ENCODE measurements at places on chromosomes 2 and 18.

DNA sequence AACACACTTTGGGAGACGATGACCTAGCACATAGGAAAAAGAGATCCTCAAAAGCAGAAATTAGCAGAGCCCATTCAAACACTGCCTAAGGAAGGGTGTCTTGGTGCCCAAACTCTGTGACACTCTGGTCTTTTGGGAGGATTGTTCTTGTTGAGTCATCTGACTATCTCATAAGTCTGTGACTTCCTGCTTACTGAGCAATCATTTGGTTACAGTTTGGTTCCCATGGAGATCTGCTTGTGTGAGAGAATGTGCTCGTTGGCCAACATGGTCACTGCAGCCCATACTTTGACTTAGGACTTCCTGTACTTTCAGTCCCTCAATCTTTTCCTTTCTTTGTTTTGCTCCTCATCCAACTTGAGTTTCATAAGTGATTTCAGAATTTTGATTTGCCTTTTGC is 602.9 kb downstream of the NYAP2 start:
- no peak for DNase-seq

DNA sequence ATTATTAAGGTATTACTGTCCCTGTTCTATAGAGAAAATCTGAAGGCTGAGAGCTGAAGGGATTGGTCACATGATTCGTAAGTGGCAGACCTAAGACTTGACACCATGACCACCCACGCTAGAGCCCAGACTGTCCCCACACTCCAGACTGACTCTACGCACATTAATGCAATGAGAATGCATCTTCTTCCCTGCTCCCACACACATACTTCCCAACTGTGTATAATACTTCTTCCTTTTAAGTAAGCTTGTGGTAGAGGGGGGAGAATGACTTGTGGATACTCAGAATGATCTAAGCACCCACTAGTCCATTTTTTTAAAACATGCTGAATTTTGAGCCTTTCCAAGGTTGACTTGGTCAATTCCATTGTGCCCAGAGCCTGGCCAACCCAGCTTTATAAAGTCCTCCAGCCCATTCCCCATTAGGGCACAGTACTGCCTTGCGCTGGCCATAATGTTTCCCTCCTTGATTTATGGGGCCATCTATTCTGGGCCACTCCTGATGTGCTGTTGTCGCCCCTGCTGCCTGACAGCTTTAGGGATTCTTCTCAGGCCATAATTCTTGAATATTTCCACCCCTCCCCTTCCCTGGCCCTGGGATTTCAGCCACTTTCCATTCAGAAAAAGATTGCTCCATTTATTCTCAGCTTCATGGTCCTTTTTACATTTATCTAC is 28.7 kb downstream of the ALK start:
- DNase-seq = no peak

- DNase-seq = no peak
Observed at GRCh38 chr2:149089068-149089467, 50.6 kb downstream of the LYPD6B start.

GRCh38 chr2:225458431-225459117 is 59.1 kb downstream of the NYAP2 start:
- no peak for DNase-seq

- DNase-seq = no peak
Observed at GRCh38 chr18:74050807-74051206, 96.8 kb downstream of the FBXO15 start.

DNA sequence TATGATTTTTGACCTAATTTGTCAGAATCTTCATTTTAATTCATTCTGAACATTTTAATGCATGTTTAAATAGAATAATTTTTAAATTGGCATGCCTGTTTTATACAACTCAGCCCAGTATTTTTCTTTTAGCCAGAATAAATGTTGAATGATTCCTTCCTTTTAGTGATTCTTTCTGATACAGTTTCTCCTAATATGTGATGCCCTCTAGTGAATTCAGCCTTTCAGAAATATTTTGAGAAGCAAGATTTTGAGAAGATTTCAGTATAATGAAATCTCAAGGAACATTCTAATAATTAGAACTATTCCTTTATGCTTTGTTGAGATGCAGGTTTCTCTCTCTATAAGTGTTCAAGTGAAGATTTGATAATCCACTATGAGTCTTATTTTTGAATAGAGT is 28.5 kb downstream of the LCLAT1 start:
- no peak for DNase-seq

- DNase-seq = no peak
Observed at GRCh38 chr2:186009341-186009740, 270.7 kb downstream of the FSIP2 start.

DNA sequence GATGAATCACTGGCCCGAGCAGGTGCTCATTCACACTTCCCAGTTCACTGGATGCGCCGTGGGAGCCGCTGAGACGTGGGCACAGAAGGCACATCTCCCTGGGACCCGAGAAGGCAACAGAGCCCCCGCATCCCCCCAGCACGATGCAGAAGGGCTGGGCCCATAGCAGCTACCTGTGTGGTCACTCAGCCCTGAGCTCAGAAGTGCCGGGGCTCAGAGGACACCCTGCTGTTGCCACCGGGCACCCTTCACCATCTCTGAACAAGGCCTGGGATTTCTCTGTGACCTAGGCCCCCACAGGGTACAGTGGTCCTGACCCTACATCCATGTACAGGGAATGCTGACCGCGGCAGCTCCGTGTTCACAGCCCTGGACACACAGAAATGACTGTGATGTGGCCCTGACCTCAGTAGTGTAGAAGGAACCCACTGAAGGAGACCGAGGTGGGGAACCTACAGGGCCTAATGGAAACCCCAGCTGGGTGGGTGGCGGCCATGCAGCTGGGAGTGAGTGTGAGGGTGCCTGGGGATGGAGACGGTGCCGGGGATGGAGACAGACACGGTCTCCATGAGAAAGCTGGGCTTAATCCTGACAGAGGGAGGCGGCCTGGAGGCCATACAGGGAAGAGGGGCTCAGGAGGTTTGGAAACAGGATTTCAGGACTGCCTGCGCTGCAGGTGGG is 111.9 kb upstream of the OTOS start:
- no peak for DNase-seq

- DNase-seq = no peak
Observed at GRCh38 chr2:9196637-9197036, 10.0 kb upstream of the ASAP2 start.

- DNase-seq = no peak
Observed at GRCh38 chr18:60053747-60054304, 154.0 kb downstream of the PMAIP1 start.

DNA sequence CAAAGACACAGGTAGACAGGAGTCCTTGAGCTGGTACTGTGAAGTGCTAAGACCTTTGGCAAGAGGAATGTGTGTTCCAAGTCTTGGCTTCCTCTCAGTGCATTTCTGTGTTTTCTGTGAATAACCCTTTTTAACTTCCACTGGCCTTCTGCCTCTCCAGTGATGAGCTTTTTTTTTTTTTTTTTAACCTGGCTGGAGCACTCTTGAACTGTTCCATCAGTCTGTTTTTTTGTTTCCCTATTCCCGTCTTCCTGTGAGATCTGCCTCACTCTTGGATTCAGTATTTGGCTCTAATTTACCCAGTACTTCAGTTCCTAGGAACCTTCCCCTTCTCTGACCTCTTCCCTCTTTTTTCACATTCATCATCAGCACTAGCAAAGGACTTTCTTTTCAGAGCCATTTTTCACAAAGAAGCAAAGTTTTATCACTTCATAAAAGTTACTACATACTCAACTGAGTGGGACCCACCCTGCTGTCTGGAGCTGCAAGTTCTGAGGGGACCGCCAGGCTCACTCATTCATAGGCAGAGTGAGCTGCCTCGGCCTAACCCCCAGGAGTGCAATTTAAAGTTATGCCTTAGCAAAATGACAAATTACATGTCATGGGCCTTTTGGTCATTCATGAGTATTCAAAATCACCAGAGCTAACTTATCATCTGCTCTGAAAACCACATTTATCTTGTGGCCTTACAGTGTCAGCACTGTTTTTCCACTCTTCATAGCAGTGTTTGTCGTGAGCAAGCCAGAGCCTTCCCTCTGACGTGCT is 126.9 kb upstream of the DAPL1 start:
- DNase-seq = no peak

DNA sequence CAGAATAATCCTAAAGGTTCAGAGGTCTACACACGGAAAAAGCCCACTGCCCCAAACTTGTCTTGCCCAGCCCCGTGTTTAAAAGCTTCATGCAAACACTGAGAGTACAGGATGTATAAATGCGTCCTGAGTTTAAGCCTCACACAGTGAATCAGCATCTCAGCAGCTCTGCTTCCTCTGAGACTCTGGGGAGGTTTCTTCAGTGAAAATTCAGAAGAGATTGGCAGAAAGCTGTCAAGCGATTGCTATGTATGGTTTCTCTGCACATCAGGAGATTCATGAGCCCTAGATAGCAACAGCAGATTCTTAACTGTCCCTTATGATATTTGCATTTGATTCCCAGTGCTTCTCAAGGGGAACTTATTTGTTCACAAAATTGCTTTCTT is 27.1 kb downstream of the CRACDL start:
- no peak for DNase-seq

DNA sequence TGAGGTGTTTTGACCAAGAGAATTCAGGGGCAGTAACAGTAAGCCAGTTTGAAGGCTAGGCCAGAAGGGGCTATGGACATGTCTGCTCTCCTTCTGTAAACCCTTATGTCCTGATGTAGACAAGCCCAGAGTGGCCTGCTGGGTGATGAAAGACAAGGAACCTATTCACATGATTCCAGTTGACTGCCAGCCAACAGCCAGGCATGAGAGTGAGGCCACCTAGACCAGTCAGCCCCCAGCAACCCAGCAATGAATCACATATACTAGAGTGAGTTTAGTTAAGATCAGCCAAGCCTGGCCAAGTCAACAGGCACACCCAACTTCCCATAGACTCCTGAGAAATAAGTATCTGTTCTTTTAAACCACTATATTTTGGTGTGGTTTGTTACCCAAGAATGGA is 1889.7 kb upstream of the CELF4 start:
- no peak for DNase-seq

- DNase-seq = no peak
Observed at GRCh38 chr2:59296279-59296678, 1055.2 kb upstream of the FANCL start.

GRCh38 chr2:54000524-54000923 is 29.7 kb upstream of the PSME4 start:
- no peak for DNase-seq

DNA sequence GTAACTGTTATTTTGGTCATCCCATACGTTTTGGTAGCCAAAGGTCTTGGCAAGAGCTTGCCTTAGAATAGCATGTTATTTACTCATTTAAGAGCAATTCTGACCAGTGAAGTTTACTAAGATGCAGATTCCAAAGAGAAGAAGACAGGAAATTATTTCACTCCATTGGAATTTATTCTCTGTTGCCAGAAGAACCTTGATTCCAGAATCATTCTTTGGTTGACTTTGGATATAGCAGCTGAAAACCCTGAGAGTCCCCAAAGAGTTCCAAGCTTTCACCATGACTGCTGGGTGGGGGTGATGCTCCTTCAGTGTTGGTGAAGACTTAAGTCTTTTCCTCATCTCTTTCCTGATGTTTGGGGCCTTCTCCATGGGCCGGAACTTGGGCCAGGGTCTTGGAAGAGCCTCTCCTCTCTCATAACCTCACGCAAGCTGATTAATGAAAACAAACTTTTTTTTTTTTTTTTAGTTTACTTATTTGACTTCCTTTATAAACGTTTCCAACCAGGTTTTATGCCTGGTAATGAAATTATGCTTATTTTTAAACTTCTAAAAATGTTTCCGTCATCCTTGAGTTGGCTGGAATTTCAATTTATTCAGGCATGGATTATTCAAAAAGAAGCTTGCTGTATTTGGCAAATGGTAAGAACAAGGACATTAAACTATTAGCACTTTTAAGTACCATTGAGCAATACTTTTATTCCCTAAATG is 192.0 kb downstream of the MTX2 start:
- DNase-seq = no peak

- DNase-seq = no peak
Observed at GRCh38 chr2:206846981-206847834, 81.8 kb downstream of the FASTKD2 start.

- no peak for DNase-seq
Observed at GRCh38 chr2:38106405-38107094, 30.6 kb upstream of the CYP1B1 start.

GRCh38 chr2:156852681-156853080 is 404.8 kb upstream of the GALNT5 start:
- DNase-seq = no peak
